ENCODE measurements at places on chromosomes 5 and 9.

GRCh38 chr5:73786043-73786831, 160.2 kb downstream of the ARHGEF28 start:
- DNase-seq, result no peak

DNA sequence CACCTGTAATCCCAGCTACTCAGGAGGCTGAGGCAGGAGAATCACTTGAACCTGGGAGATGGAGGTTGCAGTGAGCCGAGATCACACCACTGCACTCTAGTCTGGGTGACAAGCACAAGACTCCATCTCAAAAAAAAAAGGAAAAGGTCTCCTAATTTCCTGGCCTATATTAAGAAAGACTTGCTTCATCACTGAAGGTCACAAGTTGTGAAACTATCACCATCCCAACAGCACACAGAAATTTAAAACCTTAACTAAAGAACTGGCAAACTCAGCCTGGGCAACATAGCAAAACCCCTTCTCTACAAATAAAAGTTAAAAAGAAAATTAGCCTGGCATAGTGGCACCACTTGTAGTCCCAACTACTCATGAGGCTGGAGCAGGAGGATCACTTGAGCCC, 17.2 kb downstream of the FRMD3 start:
- no peak for DNase-seq

DNA sequence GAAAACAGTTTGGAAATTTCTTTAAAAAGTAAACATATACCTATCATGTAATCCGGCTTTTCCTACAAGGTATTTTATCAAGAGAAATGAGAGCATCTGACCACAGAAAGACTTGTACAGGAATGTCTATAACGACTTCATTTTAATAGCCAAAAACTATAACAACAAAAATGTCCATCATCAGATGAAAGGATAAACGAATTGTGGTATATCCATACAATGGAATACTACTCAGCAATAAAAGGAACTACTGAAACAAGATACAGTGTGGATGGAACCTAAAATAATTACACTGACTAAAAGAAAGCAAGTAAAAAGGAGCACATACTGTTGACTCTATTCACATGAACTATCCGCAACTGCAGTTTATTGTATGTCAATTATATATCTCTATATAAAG, 1.4 kb upstream of the FTMT start:
- DNase-seq, result no peak

- DNase-seq, result no peak
Observed at GRCh38 chr5:137665678-137666460, 70.0 kb downstream of the KLHL3 start.

DNA sequence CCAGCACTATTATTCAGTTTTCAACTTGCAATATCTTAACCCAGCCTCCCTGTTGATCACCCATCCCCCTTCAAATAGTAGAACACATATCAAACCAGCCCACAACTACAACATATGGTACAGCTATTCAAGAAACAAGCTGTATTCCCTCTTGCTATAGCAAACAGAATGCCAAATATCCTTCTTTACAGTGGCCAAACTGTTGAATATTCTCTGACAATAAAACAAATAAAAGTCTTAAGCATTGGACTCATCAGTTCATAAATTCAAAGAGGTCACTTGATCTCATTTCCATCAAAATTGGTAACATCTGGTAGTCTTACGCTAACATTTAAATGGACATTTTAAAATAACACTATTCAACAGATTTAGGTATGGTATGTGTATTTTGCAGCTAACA, 350.8 kb downstream of the EFNA5 start:
- DNase-seq, result no peak

GRCh38 chr5:38843665-38844064, 2.1 kb upstream of the OSMR start:
- no peak for DNase-seq

GRCh38 chr9:115689331-115689730, 464.3 kb upstream of the PAPPA start:
- DNase-seq, result no peak

DNA sequence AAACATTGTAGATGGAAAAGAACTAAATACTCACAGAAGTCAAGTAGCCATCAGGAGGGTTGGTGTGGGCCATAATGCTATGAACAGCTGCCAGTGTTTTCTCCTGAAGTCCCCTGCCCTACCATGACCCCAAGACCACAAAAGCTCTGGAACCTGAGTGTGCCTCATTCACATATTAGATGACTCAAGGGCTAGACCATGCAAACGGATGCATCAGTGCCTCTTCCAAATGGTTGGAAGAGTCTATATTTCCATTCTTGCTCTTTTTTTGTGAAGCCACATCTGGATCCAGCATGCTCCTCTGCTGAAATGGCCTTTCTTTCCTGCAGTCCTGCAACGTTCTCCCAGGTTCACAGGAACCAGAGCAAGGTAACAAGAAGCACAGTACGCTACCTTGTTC, 136.6 kb upstream of the EPB41L4A start:
- DNase-seq, result no peak

GRCh38 chr5:59684388-59685190, 208.9 kb downstream of the PDE4D start:
- DNase-seq, result no peak

DNA sequence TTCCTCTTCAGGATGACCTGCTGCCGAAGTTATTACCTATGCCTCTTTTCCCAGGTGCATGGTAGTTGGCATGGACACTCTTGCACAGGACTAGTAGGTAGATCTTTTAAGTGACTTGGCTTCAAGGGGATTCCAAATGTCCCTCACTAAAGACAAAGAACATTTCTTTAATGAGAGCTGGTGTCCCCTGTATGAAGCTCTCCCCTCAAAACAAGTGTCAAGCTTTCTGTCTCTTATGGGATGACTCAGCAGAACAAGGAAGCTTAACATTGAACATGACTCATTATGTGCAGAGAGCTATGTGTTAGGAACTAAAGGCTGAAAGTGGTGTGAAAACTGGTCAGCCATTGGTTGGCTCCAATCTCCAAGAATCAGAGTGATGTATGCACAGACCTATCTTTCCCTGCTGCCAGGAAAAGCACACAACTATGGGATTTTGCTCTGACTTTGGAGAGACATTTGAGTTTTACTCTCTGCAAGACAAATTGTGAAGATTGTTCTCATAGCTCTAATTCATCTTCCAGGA, 120.5 kb downstream of the PRDM6 start:
- DNase-seq, result no peak

- DNase-seq, result no peak
Observed at GRCh38 chr9:70463877-70464276, 49.4 kb upstream of the KLF9 start.

DNA sequence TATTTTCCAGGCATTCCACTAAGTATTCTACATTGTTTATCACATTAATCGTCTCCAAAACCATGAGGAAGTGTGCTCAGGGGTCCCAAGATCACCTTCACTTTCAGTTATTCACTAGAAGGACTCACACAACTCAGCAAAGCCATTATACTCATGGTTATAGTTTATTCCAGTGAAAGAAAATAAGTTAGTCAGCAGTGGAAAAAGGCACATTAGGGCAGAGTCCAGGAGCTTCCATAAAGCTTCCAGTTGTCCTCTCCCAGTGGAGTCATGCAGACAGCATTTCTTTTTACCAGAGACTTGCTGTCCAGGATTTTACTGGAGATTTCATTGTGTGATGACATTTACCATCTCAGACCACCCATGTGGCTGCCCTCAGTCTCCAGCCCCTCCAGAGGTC, 51.5 kb downstream of the SH3RF2 start:
- no peak for DNase-seq

- DNase-seq, result no peak
Observed at GRCh38 chr5:2000591-2000990, 117.9 kb upstream of the IRX4 start.

- DNase-seq, result no peak
Observed at GRCh38 chr9:15423231-15423985, 732 bp downstream of the SNAPC3 start.

DNA sequence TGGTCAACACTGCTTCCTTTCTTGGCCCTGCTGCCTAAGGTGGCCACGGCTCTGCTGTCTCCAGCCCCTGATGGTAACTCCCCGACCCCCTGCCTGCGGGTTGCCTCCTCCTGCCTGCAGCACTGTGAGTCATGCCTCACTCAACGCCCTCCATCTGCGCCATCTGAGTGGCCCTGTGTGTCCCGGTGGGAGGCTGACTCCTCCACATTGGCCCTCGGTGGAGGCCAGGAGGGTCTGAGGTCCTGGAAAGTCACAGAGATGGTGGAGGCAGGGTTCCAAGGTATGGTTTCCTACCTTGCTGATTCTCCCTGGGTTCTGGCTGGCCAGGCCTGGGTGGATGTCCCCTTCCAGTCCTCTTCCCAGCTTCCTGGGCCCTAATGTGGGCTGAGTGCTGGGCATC, 64.5 kb upstream of the ADAMTS2 start:
- no peak for DNase-seq

- DNase-seq, result no peak
Observed at GRCh38 chr5:83340511-83340918, 131.0 kb upstream of the VCAN start.

DNA sequence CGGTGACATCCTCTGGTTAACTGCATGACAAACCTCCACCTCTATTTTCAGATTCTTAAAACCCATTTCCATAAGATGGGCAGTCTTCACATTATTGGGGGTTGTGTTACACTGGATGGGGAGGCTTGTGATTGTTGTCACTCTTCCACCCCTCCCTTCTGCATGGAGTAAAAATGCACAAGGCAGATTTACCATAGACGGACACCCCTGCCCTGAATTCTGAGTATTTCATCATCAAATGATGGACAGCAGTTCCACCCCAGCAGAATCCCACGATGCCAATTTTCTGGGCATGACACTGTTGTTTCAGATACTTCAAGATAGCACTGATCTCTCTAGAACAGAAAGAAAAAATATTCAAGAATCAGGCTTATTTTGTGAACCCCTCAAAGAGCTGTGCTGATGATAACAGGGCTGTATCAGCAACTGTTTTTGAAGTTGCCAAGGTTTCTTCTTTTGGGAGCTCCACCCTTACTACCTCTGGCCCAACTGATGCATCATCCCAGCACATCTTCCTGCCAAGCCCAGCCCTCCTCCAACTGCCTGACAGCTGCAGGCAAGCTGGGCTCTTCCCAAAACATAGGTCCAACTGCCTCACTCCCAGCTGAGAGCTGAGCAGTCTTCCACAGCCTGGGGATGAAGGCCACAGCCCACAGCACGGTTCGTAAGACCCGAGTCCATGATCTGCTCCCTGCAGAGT, 21.4 kb downstream of the CMBL start:
- no peak for DNase-seq

GRCh38 chr9:82745919-82746318, 317.0 kb downstream of the RASEF start:
- DNase-seq, result no peak

GRCh38 chr5:80204808-80205614, 50.8 kb downstream of the SERINC5 start:
- no peak for DNase-seq

- DNase-seq, result no peak
Observed at GRCh38 chr9:20065046-20065445, 276.2 kb upstream of the SLC24A2 start.

GRCh38 chr9:133058550-133059320, 3.0 kb upstream of the CEL start:
- no peak for DNase-seq

GRCh38 chr5:58366461-58366860, 93.4 kb downstream of the PLK2 start:
- no peak for DNase-seq

DNA sequence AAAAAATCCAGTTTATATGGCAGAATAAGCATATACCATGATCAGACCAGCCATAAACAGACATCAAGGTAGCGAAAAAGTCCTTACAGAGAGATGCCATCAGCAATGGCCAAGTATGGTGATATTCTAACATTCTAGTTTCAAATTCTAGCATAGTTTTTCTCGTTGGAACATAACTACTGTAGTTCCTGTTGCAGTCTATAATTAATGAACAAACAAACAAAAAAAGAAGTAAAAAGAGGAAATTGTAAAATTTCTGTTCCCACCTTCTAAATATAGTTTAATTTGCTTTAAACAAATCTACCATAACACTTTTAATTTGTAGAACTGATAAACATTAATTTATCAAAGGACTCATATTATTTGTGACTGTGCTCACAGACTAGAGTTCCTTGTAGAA, 9.9 kb upstream of the CD180 start:
- DNase-seq, result no peak

- no peak for DNase-seq
Observed at GRCh38 chr9:89225991-89226471, 47.4 kb upstream of the SHC3 start.

GRCh38 chr5:61619777-61620518, 287.9 kb downstream of the ZSWIM6 start:
- no peak for DNase-seq

GRCh38 chr9:89274838-89275237, 36.2 kb upstream of the CKS2 start:
- DNase-seq, result no peak

Measured in NCI-H510A (cell line).